ENCODE measurements at places on chromosomes 5 and 9. TPM values are rescaled to one million over a fixed set of nuclear protein-coding genes. Genes with fewer than 3 reads are reported as not detected.

The TCF7 gene
- polyA plus RNA-seq: 9.7 TPM

DNA sequence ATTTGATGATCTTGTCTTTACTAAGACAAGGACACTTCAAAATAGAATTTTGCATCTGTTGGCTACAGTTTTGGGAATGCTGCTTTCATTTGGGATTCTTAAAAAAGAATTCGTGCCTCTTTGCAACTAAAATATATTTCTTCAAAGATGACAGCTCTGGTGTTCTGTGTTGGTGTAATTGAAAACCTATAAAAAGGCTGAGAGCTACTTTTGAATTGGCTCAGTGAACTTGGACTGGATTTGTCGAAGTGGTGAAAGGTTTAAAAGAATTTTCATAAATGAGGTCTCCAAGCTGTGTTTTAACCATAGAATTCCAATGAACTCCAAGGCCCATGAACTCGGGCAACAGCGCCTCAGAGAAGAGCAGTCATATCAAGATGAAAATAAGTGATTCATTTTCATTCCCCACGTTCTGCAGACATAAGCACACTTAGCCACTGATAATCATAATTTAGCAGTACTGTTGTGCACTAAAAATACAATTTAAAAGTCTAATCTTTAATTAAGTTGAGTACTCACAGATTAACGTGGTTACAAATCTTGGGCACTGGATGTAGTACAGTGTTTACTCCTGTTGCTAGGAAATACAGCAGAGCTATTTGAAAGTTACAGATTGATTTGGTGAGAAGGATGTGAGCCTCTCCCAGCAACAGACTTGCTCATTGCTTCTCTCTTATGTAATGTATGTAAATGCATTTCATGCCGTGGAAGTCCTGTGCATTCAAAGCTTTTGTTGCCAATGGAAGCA is 10.9 kb downstream of the SNCAIP start:
- peak; percentile 32 for DNase-seq

The C5orf52 gene
- polyA plus RNA-seq: 1.2 TPM

- no peak for DNase-seq
Observed at GRCh38 chr5:173780235-173781234, 107.6 kb upstream of the CPEB4 start.

DNA sequence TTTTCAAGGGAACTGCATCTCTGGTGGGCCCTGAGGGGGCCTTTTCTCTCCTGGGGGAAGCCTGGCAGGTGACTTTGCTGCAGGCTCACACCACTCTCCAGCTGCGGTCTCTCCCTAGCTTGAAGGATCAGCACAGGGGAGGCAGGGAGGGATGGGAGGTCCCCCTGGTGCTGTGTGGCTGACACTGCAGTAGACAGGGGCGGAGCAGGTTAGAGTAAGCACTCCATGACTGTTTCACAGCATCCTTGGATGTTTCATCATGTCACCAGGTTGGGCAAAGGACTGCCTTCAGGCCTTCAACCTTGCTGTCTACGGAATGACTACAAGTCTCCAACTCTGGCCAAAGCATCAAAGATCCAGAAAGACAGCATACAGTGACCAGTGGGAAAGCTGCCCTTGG is 470.7 kb downstream of the CDK5RAP2 start:
- no peak for DNase-seq

- DNase-seq: no peak
Observed at GRCh38 chr9:76153902-76154629, 240.2 kb downstream of the RFK start.

The DNM1 gene
- polyA plus RNA-seq: 6.5 TPM

- no peak for DNase-seq
Observed at GRCh38 chr5:122419142-122419894, 107.3 kb downstream of the SNCAIP start.

- DNase-seq: no peak
Observed at GRCh38 chr5:133907075-133907474, 61.4 kb downstream of the C5orf15 start.

GRCh38 chr5:136198453-136198852 is 5.5 kb upstream of the SMIM32 start:
- DNase-seq: no peak

- DNase-seq: no peak
Observed at GRCh38 chr5:133331941-133332340, 280.1 kb downstream of the HSPA4 start.

- no peak for DNase-seq
Observed at GRCh38 chr9:122857815-122858214, 29.4 kb upstream of the PDCL start.

The MSMP gene
- not detected for polyA plus RNA-seq

The PCA3 gene
- 0.28 TPM for polyA plus RNA-seq

DNA sequence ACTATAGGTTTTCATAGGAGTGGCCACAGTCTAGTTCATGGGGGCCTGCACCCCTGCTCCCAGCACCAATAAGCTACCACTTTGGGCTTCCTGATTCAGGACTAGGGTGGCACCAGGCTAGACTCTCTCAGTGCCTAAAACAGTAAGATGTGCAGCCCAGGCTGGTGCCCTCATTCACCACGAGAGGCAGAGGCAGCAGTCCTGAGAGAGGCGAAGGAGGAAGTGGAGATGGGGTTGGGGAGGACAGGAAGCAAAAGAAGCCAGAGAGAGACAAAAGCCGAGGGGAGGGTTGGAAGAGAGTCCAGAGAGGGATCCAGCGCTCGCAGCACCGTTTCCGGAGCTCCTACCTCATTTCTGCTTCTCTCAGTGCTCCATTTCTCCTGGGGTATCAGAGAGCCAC is 180.9 kb downstream of the MED10 start:
- DNase-seq: no peak

DNA sequence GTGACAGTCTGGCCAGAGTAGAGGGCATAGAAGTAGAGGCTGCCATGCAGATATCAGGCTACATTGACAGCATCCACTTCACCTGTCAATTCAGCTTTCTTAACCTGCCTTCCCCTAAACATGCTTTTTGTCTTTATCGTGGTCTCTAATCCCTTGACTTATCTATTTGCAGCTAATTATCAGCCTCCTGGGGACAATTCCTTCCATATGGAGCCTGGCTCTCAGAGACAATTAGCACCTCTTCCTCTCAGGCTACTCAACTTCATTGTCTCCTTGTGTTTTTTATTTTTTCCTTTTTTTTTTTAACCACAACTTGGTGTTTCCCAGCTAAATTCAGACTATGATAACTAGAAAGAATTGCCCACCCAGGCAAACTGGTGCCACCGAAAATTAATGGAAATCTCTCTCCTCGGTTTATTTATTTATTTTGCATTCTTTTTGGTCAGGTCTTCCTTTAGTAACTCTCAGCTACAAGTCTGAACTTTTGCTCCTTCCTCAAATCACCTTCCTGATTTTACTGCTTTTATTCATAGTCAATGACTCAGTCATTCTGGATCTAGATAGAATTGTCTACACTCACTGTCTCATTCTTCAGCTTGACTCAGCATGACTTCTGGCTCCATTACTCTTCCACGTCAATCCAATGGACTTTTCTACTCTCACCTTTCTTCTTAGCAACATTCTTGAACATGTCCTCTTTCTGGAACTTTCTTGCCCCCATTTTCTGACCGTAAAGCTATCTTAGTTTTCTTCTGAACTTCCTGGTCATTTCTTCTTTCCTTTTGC is 63.0 kb upstream of the BASP1 start:
- DNase-seq: no peak

The SYNPO gene
- polyA plus RNA-seq: 34.4 TPM

- DNase-seq: no peak
Observed at GRCh38 chr5:10537624-10538023, 26.2 kb upstream of the ANKRD33B start.

DNA sequence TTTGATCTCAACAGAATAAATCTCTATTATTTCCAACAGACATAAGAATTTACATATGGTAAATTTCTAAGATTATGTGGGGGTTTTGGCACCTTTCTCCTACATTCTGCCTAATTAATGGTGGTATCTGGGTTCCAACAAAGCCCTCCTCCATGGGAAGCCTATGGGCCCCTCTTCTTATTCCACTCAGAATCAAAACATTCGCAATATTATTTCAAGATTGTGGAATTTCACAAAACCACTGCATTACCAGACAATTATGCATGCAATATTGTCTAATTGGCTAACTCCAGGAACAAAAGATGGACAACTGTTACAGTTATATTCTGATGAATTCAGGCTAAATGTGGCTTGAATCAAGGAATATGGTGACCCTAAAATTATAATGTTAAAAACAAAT is 434.0 kb downstream of the NFIB start:
- DNase-seq: no peak

The LECT2 gene
- not detected for polyA plus RNA-seq

GRCh38 chr5:115064380-115064779 is 105.3 kb downstream of the TRIM36 start:
- no peak for DNase-seq

DNA sequence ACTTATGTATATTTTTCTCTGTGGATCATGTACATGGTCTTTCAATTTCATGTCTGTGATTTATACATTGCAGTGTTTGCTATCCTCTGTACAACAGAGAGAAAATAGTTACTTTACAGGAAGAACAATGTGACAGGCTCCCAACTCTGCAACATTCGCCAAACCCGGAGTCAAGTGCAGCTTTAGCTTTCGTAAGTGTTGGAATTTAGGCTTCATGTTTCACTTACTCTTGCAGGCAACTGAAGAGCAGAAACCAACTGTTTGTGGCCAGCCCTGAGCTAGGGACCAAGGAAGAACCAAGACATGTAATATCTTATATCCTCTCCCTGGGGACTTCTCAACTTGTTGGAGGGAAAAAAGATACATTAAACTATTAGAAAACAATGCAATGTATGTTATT is 147.9 kb downstream of the C5orf15 start:
- no peak for DNase-seq

The FCN2 gene
- polyA plus RNA-seq: not detected

- DNase-seq: no peak
Observed at GRCh38 chr9:33684831-33685230, 110.5 kb upstream of the PRSS3 start.

The URM1 gene
- 64.6 TPM for polyA plus RNA-seq

GRCh38 chr5:134020188-134020587 is 15.4 kb upstream of the VDAC1 start:
- DNase-seq: peak; percentile 84

GRCh38 chr9:15096972-15097371 is 186.7 kb upstream of the FREM1 start:
- no peak for DNase-seq

- DNase-seq: no peak
Observed at GRCh38 chr9:127170652-127171051, 48.2 kb upstream of the ANGPTL2 start.

The NR5A1 gene
- 0.10 TPM for polyA plus RNA-seq

- DNase-seq: no peak
Observed at GRCh38 chr9:132615774-132616173, 33.4 kb downstream of the BARHL1 start.

- peak; percentile 30 for DNase-seq
Observed at GRCh38 chr5:177425196-177425800, 1.2 kb upstream of the GRK6 start.

The GMCL2 gene
- polyA plus RNA-seq: not detected

- DNase-seq: no peak
Observed at GRCh38 chr9:125803526-125803925, 56.4 kb downstream of the PBX3 start.

- peak; percentile 94 for DNase-seq
Observed at GRCh38 chr9:136119061-136119882, 597 bp upstream of the TMEM250 start.

- DNase-seq: no peak
Observed at GRCh38 chr5:72224946-72225463, 95.0 kb downstream of the MRPS27 start.

The TNC gene
- 0.54 TPM for polyA plus RNA-seq

- no peak for DNase-seq
Observed at GRCh38 chr5:160187091-160187490, 42.2 kb upstream of the FABP6 start.

GRCh38 chr9:90830977-90831376 is 29.4 kb downstream of the SYK start:
- no peak for DNase-seq

DNA sequence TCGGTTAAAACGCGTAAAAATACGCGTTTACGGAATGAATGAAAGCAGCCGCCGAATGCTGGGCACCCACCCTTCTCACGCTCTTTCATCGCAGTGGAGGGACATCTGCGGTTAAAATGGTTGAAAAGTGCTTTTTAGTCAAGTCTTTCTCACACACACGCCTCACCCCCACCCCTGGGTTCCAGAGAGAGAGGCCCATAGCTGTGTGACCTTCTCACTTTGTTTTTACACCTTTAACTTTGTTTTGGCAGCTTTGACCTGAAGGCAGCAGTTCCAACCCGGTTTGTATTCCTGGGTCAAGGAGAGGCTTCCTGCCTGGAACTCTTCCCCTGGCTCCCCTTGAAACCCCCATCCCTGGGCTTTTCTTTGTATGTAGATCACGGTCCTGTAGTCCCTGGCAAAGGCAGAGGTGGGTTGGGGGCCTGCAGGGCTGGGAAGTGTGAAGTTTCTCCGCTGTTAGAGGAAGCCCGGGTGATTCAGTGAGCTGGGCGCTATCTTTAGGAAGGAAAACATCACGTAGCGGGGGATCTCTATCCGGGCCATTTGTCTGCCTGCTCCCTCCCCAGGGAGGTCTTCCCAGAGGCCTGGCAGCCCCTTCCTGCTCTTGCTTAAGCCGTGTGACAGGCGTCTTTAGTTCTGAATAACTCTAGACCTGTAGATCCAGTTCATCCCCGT is 29.6 kb downstream of the SPRY4 start:
- no peak for DNase-seq

- peak; percentile 40 for DNase-seq
Observed at GRCh38 chr9:69877852-69878514, 57.4 kb downstream of the CFAP95 start.

The JADE2 gene
- 8.4 TPM for polyA plus RNA-seq

DNA sequence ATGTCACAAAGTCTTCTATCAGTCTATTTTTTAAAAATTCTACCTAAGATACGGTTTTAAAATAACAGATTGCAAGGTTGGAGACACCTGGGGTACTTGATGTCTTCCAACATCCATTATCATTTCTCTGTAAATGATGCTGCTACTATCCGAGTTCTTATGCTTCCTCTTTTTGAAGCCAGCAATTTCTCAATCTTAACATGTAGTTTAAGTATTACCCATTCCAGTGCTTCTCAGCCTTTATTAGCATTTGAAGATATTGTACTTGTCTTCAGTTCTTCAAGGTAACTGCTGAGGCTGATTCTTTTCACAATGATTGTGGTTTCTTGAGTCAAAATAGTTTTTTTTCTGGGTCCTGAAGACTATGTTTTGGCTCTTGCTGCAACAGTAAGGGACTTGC is 96.4 kb upstream of the SELENOP start:
- DNase-seq: no peak

The GPR150 gene
- 0.15 TPM for polyA plus RNA-seq

GRCh38 chr5:135237748-135238103 is 161.3 kb downstream of the MACROH2A1 start:
- no peak for DNase-seq

Data from small intestine (tissue), 16 donors.